ENCODE measurements at places on chromosomes 13 and 19.

GRCh38 chr13:68099631-68100030 lies 869.5 kb upstream of the PCDH9 start:
- DNase-seq = no peak

DNA sequence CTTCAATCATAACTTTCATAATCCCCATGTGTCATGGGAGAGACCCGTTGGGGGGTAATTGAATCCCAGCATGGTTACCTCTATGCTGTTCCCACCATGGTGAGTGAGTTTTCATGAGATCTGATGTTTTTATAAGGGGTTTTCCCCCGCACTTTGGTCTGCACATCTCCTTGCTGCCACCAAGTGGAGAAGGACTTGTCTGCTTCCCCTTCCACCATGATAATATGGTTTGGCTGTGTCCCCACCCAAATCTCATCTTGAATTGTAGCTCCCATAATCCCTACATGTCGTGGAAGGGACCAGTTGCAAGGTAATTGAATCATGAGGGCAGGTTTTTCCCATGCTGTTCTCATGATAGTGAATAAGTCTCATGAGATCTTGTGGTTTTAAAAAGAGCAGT lies 524.9 kb downstream of the SLITRK5 start:
- no peak for DNase-seq

GRCh38 chr13:98240974-98241373 lies 63.9 kb upstream of the RNF113B start:
- DNase-seq = no peak

DNA sequence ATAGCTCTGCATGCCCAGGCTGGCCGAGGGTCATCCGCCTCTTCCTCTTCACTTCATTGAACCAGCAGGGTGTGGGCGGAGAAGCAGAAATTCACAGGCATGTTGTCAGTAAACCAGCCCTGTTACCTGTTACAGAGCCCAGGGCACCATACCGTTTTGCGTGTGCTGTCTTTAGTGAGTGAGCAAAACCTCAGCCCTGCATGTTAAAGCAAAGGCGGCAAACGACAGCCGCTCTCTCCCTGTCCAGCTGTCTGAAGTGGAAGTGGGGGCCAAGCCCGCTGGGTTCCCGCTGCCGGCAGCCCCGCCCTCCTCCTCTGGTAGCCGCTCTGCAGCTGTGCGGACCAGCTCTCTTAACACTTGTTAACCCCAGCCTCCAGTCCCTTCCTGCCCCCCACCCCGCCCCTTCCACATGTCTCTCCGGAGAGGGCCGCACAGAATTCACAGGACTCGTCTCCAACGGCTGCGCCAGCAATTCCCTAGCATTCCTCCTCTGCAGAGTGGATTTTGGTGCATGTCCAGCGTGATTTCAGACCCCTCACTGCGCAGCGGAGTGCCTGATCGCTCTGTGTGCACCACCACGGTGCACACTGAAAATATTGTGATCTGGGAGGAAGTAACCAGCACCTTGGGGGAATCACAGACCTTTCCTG lies 12.7 kb downstream of the KLHL26 start:
- DNase-seq = peak; percentile 94

DNA sequence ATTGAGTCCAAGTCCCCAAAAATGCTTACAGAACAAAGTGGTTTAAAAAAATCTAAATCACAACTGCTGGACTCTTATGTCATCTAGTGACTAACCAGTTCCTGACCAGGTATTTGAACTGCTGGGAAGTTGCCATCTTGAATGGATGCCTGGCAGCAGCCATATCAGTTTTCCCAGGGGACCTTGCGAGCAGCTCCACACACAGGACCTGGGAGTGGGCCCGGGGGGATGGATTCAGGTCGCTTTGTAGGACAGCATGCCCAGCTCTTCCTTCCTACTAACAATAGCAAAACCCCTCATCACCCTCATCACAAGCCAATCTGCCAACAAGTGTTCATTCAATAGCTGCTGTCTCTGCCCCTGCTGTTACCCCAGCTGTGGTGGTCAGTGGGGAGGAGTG lies 65.3 kb downstream of the KCTD15 start:
- no peak for DNase-seq

DNA sequence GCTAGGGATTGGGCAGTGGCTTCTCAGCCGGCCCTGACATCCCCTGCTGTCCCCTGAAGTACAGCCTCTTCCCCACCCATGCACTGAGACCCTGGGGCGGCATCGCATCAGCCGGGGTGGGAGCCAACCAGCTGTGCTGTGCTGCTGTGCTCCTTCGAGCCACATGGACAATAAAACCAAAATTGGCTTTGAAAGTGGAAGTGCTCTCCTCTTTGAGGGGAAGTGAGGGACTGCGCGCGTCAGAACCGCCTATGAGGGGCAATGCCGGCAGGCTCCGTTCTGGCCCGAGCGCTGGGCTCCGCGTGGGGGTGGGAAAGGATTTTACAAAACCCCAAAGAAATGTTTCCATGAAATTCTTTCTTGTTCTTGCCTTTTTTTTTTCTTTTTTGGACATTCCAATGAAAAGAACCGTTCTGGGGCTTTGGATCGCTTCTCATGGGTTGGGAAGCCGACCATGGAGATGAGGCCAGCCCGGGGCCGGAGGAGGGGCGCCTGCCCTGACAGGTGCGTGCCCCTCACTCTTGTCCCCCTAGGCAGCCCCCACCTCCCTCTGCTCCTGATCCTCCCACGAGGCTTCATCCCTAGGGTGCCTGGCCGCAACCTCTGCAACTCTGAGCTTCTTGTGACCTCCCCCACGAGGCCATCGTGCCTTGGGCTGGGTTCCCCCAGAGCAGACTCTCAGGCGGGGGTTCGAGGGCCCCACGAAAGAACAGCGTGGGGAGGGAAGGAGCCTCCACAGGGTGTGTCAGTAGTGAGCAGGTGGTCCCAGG lies 22.6 kb downstream of the KLHL26 start:
- peak; percentile 74 for DNase-seq

Data from tongue (tissue), 3 donors.